ENCODE measurements at places on chromosomes 4 and X.

DNA sequence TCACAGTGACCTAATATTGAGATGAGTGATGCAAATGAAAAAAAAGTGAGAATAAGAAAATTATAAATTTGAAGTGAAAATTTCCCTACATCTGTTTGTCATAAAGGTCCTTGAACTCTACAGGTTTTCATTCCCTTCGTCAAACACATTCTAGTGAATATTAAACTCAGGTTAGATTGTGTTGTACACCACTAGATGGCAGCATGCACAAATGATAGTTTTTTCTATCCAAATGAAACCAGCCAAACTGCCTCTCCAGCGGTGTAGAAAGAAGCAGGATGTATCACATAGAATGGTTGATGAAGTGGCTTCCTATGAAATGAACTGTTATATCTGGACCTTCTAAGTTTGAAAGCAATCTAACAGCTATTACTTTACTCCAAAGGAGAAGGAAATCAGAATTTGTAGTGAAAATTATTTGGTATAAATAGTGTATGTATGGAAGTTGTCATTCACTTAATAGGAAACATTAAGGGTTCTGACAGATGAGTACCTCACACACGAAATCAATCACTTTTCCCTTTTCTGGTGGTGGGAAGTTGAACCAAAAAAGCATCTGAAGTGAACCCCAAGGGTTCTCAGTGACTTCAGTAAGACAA is 382.7 kb downstream of the UNC5C start:
- DNase-seq: no peak

GRCh38 chr4:6641164-6641970 is 882 bp downstream of the MRFAP1 start:
- DNase-seq: peak; percentile 52

- no peak for DNase-seq
Measured at GRCh38 chr4:8400632-8401325, 39.7 kb downstream of the ACOX3 start.

DNA sequence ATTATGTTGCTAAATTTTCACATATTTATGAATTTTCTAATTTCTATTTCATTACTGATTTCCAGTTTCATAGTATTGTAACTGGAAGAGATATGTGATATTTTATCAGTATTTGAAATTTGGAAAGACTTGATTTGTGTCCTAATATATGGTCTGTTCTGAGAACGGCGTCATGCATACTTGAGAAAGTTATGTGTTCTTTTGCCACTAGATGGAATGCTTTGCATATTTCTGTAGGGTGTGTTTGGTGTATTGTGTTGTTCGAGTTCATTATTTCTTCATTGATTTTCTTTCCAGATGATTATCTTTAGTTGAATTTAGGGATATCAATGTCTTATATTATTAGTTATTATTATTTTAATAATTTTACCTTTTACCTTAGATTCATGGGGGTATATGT is 110.6 kb upstream of the ITM2A start:
- no peak for DNase-seq

DNA sequence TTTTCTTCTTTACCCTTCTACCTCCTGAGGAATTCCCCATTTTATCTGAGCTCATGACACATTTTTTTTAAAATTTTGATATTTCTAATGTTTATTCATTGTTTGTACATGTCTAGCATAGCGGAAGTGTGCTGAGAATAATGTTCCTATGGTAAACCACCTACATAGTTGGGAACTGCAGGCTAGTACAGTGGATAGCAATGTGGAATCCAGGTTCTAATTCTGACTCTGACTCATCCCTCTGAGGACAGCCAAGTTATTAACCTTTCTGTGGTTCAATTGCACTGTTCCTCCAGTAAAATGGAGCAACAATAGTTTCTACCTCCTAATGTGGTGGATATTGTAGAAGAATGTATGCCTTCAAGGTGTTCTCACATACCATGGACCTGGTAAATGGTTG is 20.6 kb upstream of the APELA start:
- DNase-seq: no peak

GRCh38 chr4:173088144-173088543 is 80.5 kb upstream of the GALNT7 start:
- DNase-seq: no peak

GRCh38 chr4:178970433-178971140 is 1528.3 kb upstream of the AGA start:
- no peak for DNase-seq

- no peak for DNase-seq
Measured at GRCh38 chr4:185054886-185055285, 36.6 kb downstream of the HELT start.

DNA sequence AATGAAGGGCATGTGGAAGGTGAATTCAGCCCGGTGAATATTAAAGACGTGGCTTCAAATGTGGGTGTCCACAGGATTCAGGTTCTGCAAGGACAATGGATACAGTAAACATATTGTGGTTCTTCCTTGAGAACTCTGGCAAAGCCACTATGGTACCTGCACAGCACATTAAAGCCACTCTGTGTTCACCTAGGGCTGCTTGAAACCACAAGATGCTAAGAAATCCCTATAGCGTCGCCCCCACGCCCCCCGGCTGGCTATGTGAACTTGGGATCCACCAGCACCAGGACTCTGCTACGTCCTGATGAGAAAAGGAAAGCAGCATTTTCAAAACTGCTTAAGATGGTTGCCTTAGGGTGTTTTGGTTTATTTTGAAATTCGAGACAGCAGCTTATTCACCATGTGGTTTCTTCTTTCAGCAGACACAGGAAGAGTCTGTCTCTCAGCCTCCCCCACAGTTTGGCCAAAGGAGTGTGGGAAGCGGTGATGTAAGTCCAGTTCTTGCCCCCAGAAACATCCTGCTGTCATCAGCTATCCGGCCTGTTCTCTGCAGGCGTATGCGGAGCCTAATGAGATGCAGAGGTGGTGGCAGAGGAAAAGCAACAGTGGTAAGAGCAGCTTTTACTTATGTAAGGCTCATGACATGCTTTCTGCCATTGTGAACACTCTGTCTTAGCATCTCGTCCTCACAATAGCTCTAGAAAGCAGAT is 111.5 kb downstream of the AFAP1 start:
- DNase-seq: peak; percentile 47

- no peak for DNase-seq
Measured at GRCh38 chr4:113745711-113746110, 15.8 kb downstream of the CAMK2D start.

GRCh38 chrX:72110051-72110875 is 21.5 kb downstream of the RTL5 start:
- no peak for DNase-seq

- DNase-seq: no peak
Measured at GRCh38 chrX:45056428-45057145, 144.1 kb downstream of the DIPK2B start.

DNA sequence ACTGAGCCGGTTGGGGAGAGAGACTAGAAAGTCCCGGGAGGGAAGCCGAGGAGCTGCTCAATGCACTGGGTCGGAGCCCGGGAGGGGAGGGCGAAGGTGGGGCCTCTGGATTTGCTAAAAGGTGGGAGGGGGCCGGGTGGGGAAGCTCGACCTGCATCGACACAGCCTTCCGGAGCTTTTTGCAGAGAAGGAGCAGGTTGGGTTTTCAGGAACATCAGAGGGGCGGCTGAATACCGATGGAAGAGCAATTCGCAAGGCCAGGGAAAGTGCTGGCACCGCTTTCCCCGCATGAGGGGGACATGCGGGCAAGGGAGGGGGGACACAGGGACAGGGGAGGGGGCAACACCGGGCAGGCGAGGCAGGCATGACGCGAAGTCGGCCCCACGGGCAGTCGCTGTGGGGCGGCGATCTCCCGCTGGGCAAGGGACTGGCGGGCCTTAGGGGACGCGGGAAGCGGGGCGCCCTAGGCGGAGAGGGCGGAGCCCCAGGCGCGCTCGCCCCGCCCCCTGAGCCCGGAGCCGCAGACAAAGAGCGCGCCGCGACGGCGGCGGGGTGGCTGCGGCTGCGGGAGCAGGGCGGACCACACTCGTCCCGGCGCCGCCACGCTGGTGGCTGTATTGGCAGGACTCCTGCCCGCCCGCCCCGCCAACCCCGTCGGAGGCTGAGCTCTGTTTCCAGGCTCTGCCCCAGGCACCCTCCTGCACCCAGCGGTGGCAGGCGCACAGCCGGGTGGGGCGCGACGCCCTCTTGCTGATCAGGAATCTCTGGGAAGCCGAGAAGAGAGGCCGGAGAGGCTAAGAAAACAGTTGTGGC is 11.6 kb downstream of the PDZD4 start:
- DNase-seq: peak; percentile 59

GRCh38 chr4:13411942-13412341 is 72.2 kb downstream of the RAB28 start:
- DNase-seq: no peak

- DNase-seq: no peak
Measured at GRCh38 chr4:128868758-128869157, 59.3 kb downstream of the JADE1 start.

GRCh38 chr4:75512386-75513211 is 1.6 kb downstream of the RCHY1 start:
- no peak for DNase-seq

DNA sequence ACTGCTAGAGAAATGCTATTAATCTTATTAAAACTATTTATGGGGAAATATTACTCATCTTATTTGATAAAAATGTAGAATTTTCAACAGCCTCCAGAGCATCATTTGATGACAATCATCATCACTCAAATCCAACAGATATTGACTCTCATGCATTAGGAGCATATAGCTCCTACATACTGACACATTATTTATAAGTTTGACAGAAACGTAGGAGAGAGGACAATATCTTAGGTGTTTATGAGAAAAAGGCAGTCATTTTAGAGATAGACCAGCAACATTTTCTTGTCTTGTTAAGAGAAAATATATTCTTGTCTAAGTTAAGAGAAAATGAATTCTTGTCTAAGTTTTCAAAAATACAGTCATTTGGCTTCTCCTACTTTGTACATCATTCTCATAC is 2550.2 kb downstream of the PCDH7 start:
- DNase-seq: no peak

DNA sequence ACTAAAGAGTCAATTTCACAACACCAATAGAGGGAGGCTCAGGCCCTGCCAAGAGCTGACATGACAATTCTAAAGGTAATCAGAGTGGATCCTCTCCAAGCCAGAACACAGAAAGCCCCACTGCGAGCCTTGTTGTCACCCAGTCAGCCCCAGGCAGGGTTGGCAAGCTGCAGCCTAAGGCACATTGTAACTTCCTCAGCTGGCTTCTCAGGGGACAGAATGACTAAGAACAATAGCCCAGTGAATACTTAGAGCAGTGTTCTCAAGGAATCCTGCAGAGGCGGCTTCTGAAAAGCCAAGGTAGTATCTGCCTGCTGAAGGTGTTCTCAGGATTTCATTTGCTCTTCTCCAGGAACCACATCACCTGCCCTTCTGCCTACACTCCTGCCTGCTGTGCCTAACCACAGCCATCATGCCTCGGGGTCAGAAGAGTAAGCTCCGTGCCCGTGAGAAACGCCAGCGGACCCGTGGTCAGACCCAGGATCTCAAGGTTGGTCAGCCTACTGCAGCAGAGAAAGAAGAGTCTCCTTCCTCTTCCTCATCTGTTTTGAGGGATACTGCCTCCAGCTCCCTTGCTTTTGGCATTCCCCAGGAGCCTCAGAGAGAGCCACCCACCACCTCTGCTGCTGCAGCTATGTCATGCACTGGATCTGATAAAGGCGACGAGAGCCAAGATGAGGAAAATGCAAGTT is at the start of gene MAGEB4:
TSS of gene MAGEB4 (plus strand) at position 277 of the 692 bp plus-strand sequence. CDS start at position 413, 136 bp downstream.
- DNase-seq: no peak

DNA sequence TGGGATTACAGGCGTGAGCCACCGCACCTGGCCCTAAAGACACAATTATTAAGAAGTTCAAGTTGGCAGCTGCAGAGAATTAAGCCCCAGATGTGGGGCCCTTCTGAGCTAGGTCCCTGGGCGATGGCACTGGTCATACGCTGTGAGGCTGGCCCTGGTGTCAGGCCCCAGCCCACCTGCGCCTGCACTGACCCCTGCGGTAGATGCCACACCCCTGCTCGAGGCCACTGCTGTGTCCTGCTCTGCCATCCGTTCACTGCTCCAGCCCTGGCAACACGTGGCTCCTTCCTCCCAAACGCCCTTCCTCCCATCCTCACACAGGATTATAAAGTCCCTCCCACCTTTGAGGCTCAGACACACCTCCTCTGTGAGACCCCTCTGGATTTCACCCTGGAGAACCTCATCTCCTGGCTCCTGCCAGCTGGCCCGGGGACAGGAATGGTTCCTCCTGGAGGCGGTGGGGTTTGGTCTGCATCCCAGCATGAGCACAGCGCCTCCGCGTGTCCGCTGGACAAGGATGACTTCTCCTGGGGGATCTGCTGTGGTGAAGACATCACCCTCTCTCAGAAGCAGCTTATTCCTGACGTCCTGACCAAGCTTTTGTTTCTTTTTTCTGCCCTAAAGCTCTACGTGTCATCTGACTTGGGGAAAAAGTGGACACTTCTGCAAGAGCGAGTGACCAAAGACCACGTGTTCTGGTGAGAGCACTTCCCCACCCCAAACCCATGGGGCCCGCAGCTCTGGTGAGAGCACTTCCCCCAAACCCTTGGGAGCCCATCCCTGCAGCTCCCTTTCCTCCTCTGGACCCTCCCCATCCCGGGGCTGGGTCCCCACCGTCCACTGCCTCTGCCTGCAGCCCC is 219.0 kb upstream of the PSAPL1 start:
- no peak for DNase-seq

GRCh38 chr4:116882503-116882902 is 202.9 kb downstream of the TRAM1L1 start:
- DNase-seq: no peak

- no peak for DNase-seq
Measured at GRCh38 chrX:2709556-2709955, 18.5 kb downstream of the CD99 start.

- no peak for DNase-seq
Measured at GRCh38 chrX:23901060-23901459, 6.7 kb downstream of the APOO start.

DNA sequence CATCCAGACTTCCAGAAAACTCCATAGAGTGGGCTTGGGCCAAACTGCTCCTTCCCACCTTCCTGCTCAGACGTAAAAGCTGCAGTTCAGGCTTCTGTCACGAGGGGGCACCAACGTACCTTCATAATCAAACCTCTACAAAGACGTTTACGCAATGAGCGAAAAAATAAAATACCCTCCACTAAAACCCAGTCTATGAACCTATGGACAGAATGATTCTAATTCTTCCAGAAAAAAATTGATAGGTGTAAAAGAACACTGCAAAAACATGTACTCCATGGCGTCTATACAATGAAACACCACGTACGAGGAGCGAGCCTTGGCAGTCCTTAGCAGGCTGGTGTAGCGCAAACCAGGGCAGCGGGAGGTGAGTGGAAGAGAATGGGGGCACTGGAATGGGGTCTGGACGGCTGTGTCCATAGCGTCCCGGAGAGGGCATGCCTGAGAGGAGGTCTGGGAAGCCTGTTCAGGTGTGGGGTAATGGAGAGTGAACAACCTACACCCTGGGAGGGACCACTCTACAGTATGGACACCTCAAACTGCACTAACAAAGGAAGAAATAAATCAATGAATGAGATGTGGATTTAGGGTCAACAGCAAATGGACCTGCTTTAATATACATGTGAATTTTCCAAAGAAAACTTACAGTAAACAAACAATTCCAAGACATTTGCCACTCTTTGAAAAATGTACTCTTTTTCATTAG is 14.4 kb upstream of the RAB40A start:
- peak; percentile 67 for DNase-seq
